ENCODE measurements at places on chromosomes 2 and 18.

DNA sequence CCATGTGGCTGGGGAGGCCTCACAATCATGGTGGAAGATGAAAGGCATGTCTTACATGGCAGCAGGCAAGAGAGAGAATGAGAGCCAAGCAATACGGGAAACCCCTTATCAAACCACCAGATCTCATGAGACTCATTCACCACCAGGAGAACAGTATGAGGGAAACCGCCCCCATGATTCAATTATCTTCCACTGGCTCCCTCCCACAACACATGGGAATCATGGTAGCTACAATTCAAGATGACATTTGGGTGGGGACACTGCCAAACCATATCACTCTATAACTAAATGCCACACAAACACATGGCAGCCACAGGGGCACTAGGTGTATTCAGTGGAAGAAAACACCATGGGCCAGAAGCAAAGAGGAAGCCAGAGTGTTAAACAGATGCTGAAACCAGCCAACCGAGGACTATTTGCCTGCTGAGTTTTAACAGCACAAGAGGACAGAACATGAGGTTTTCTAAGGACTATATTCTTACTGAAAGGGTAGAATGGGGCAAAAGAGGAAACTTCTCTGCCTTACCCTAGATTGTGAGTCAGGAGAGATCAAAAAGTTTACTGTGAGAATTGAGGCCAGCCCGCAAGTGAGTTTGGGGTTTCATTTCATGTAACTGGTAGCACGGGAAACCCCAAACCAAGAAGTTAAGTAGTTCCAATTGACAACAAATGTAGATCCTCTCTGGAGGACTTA is 49.2 kb downstream of the SIGLEC15 start:
- no peak for DNase-seq
- peak overlapping the region; percentile 20 for H3K27ac ChIP-seq
- H3K4me3 ChIP-seq = no peak overlapping the region
- peaks cover 16% of the 10 kb centered on the region for H3K36me3 ChIP-seq

DNA sequence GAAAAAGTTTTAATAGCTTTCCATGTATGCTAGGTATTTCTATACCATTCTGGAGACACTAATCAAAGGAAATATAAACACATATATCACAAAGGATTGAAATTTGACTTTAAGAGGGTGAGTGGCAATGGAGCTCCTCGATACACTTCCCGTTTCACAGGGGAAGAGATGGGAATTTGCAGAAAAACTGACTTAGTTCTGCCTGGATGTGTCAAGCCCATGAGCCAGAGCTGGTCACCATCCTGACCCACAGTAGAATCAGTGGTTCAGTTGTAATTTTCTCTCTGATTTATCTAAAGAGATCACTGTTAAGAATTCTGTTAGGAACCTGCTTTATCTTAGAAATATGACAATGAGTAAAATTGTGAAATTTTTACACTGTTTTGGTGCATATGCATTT is 34.2 kb downstream of the PLCL1 start:
- no peaks in the 10 kb centered on the region for H3K4me1 ChIP-seq
- no peaks in the 10 kb centered on the region for H3K36me3 ChIP-seq
- DNase-seq = no peak
- peak overlapping the region; percentile 75 for H3K27ac ChIP-seq

DNA sequence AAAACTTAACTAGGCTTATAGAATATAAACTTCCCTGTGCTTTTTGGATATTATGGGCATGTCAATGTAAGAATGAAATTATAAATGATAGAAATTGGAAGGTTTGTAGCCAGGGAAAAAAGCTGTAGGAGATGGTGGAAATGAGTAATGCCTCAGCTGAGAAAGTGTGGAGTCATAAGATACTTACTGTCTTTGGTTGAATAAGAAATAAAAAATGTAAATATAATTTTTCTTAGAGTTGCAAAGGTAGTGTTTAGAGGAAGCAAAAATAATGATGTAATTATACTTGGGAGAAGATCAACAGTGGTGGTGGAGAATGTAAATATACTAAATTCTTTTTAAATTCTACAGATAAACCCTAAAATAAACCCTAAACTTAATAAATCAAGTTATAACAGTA is 26.2 kb upstream of the RND3 start:
- H3K36me3 ChIP-seq = no peaks in the 10 kb centered on the region
- H3K27me3 ChIP-seq = no peaks in the 10 kb centered on the region
- no peak overlapping the region for H3K4me3 ChIP-seq

GRCh38 chr2:162085090-162085891 is 11.3 kb upstream of the DPP4 start:
- no peaks in the 10 kb centered on the region for H3K36me3 ChIP-seq
- no peak overlapping the region for H3K27ac ChIP-seq
- no peaks in the 10 kb centered on the region for H3K27me3 ChIP-seq
- no peak for DNase-seq
- no peak overlapping the region for H3K4me3 ChIP-seq

- DNase-seq = no peak
- H3K4me3 ChIP-seq = no peak overlapping the region
- H3K36me3 ChIP-seq = no peaks in the 10 kb centered on the region
- no peak overlapping the region for H3K27ac ChIP-seq
- H3K4me1 ChIP-seq = no peaks in the 10 kb centered on the region
Observed at GRCh38 chr2:179422037-179422643, 157.5 kb upstream of the SESTD1 start.

All from naive thymus-derived CD4-positive, alpha-beta T cell (primary cell).